ENCODE measurements at places on chromosomes 4 and X.
A peak's percentile ranks its signal among the peaks of the same experiment; 100 is the strongest.

- DNase-seq: no peak
Measured at GRCh38 chrX:78098108-78098507, 5.9 kb upstream of the PGK1 start.

GRCh38 chrX:119636419-119636818, 30.2 kb upstream of the NKRF start:
- no peak for DNase-seq

DNA sequence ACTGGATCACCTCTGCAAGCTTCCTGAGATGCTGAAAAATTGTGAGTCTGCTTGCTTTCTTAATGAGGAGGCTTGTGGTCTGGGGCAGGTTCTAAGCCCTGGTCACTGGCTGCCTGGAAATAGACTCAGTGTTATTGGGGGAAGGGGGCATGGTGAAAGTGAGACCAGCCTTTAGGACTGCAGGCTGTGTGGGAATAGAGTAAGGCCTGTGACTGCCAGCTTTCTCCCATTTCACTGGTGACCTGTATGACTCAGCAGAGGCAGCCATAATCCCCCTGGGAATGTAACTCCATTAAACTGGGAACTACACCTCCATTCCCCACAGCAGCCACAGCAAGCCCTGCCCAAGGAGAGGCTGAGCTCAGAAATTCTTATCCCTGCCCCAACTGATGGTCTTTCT, 55.9 kb upstream of the IL15 start:
- DNase-seq: no peak

DNA sequence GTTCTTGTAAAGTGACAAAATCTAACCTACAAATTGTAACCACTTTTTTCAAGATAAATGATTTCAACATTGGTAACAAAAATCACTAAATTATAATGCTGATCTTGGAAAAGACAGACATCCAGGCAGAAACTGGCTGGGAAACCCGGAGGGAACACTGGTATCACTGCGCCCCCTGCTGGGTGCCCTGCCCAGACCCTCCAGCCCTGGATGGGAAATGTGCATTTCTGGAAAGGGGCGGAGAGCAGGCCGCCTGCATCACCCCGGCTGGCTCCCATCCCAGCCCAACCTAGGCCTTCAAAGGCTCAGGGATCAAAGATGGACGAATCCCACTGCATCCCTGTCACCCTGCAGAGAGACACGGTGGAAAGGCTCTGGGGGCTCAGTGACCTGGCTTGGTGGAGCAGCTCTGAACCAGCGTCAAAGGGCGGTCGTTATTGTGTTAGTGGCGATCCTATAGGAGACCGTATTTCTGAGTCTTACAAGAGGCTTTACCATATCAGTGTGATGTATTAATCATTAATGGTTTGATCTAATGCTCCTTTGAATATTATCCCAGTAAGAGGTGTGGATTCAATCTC, 37.3 kb downstream of the ACOX3 start:
- DNase-seq: peak; percentile 49

GRCh38 chr4:107006218-107006617, 29.9 kb downstream of the DKK2 start:
- no peak for DNase-seq
